NCI-H748 treated with DMSO at 0.1 percent for 48 hours (cell line): ENCODE measurements at places on chromosomes 1 and 21.

GRCh38 chr1:179969962-179970361, 15.4 kb downstream of the CEP350 start:
- no peak for DNase-seq

DNA sequence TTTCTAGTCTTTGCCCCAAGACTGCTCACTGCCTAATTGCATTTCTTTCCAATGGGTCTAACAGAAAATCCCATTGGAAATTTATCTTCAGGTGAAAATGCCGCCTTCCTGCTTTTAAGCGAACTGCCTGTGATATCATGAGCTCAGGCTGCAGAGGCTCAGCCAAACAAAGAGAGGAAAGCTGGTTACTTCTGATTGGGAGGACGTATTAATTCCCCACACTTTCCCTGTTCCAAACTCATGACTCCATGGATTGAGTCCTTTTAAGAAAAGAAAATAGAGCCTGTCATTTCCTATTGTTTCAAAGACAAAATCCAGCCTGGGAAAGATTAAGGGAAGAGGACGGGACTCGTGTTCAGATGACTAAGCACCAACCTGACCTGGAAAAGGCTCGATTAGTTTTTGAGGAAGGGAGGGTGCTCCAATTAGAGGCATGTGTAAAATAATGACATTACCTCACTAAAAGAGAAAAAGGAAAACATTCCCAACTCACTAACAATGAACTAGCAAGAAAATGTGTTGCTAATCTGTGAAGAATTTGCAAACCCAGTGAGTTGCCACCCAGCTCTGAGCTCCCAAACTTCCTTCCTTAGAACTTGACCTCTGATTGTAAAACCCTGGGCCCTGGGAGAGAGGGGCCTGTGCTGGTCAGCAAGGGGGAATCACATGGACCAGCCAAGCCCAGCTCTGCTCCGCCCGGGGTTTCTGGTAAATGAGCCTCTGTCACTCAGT, 61.2 kb downstream of the TCP10L start:
- DNase-seq, result no peak

- DNase-seq, result no peak
Measured at GRCh38 chr1:3020263-3020909, 881 bp upstream of the ACTRT2 start.

DNA sequence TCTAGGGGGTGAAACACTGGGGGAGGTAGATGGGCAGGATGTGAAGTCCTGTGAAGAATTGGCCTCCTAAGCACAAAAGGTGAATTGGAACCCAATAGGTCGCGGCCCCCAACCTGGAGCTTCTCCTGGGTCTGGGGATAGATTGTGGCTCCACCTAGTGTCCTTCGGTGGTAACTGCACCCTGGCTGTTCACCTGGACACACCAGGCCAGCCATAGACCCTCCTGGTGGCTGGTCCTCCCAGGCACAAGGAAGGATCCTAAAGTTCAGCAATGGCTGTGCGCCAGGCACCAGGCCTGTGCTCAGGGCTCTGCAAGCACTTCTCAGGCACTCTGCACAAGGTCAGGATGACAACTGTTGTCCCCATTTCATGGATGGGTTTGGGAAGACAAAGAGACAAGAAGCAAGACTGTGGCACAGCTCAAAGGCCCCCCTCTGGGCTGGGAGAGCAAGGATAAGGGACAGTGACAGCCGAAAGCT, 13.5 kb downstream of the ESPN start:
- DNase-seq, result peak; percentile 53

- peak; percentile 64 for DNase-seq
Measured at GRCh38 chr1:86993269-86993985, 79.0 kb downstream of the HS2ST1 start.

GRCh38 chr1:26711777-26712176, 16.0 kb downstream of the ARID1A start:
- no peak for DNase-seq

GRCh38 chr21:41169258-41169576, 1.3 kb downstream of the BACE2 start:
- no peak for DNase-seq

DNA sequence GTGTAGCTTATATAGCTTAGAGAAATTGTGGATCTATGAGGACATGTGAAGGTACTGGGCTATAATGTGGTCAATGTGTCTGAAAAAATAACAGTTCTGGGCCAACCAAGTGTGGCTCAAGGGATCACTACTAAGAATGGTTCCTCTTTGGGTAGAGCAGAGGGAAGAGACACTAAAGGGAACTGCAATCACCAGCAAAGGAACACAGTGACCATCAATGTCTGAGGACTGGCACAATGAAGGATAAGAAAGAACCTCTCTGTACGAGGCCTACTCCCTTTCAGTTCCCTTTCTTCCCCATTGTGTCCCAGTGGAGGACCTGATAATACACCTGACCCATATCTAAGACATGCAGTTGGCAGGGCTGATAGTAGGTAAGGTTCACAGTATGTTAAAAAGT, 89.9 kb upstream of the JAK1 start:
- no peak for DNase-seq

GRCh38 chr1:225768662-225769426, 8.8 kb upstream of the SRP9 start:
- no peak for DNase-seq
